ENCODE measurements at places on chromosomes 6 and 20.

DNA sequence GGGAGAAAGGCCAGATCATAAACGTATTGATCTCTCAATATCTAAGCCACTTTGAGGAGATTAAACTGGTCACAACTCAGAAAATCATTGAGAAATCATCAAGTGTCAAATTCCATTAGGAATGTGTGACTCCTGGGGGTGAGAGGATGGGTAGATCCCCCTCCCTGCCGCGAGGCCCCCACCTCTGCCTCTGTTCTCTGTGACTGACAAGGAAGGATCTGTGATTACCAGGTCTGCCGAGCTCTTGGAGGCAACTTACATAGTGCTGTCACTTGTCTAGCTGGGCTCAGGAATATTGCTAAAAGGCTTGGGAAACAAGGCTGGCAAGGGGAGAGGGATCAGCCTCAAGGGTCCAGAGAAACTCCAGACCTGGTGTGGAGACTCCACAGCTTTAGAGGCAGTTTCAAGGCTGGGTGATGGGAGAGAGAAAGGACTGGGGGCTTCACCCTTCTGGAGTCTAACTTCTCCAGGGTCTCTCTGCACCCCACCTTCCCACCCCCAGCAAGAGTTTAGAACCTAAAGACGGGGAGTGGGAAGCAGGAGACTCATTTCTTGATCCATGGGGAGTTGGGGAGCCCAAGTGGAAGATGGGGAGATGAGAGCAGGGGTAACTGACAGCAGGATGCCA, 11.6 kb upstream of the ARMC12 start:
- DNase-seq = no peak

GRCh38 chr20:38135651-38136420, 29.2 kb downstream of the TGM2 start:
- no peak for DNase-seq

DNA sequence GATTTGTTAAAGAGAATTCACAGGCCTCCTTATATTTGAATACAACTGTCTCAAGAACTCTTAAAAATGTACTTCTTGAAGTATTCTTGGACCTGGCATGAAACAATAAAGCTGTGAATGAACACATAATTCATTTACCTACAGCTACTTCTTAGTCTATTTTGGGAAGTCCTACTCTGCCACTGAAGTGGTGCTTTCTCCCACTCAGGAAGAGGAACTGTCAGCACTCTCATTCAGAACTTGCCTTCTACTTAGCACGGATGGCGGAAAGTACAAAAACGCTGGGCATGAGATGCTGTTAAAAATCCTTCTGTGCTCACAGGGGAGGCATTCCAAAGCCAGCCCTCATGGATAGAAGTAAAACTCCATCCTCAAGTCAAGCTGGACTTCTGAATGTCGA, 144.8 kb upstream of the LAMP5 start:
- no peak for DNase-seq

DNA sequence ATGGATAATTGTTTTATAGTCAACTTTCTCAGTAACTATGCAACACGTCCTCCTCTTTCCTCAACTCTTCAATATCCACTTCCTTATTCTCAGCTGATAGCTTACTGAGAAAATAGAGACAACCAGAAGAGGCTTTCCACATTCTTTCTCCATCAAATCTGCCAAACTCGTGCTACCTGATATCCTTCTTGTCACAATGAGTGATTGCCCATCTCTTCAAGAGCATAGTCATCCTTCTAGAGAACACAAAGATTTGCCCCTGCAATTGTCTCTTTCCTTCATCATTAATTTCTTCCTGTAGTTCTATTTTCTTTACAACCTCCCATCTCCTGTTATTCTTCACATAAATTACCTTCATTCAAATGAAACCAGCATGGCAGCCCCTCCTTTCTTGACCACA, 75.9 kb upstream of the RGS17 start:
- DNase-seq = no peak

- DNase-seq = no peak
Measured at GRCh38 chr6:44898296-44898930, 429.7 kb upstream of the RUNX2 start.

DNA sequence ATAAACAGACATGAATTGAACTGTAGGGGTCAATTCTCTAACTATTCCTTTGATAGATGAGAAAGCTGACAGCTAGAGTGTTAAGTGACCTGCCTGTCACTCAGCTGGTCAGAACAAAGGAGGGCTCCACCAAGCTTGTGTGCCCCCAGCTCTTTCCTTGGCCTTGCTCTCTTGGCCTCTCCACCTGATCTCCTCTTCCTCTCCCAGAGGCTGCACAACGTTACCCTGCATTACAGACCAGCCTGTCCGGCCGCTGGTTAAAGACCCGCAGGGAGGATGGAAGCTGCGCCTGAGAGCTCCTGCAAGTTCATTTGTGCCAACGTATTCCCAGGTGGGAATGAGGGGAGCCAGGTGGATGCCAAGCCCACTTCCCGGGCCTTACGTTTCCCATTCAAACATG, 22.5 kb downstream of the AGPAT4 start:
- DNase-seq = no peak

Measured in stimulated activated CD4-positive, alpha-beta T cell treated with anti-CD3 and anti-CD28 coated beads, Interleukin-4, amount 100 ng/mL, for 4 hours (primary cell).